Kasumi-1 (cell line): ENCODE measurements at places on chromosomes 7 and 10.

DNA sequence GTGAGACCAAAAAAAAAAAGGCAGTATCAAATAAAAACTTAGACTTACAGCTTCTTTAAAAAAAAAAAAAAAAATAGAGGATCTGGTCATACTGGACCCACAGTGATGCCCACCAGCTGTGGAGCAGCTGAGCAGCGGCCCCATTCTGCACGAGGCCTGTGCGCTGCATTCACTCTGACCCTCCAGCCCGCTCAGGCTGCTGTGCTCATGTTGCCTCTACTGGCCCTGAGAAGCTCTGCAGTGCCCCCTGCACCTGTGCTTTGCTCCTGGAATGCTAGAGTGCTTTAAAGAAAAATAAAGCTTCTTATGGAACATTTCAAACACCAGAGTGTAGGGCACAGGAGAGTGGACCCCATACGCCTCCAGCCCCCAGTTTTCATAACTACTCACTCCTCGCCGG is 33.2 kb downstream of the TMEM120A start:
- no peak for DNase-seq

DNA sequence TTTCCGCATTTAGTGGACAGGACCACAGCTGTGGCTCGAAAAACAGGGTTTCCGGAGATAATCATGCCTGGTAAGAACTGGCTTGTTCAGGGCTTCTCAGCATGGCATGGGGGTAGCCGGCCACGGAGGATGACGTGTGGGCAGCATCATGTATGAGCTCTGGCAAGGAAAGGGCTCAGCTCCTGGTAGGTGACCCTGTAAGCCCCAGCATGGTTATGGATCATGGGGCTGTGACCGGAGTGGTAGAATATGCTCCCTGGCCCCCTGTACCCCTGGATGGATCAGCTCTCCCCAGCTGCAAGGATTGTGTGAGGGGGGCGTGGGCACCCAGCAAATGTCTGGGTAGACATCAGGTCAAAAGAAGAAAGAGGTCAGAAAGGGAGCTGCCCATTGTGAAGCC is 113.5 kb downstream of the DOCK1 start:
- DNase-seq: no peak

DNA sequence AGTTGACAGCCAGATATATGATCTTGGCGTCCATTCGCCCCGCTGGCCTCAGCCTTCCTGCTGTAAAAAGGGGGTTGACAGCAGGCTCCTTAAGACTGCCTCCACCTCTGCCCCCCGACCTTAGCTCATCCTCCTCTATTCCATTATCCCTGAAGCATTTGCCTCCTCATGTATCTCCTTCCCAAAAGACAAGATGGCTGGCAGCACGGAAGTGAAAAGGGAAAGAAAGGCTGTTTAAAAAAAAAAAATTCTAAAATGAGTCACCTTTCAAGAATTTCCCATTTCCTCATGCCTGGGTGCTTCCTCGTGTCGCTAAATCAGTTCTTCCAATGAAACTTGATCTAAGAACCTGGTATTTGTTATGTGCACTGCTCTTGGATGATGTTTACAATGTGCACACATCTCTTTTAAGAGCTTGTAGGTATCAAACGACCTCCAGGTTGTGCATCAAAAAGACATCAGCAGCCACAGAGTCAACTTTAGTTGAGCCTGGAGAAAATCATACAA is 1.7 kb downstream of the SCRN1 start:
- DNase-seq: no peak

DNA sequence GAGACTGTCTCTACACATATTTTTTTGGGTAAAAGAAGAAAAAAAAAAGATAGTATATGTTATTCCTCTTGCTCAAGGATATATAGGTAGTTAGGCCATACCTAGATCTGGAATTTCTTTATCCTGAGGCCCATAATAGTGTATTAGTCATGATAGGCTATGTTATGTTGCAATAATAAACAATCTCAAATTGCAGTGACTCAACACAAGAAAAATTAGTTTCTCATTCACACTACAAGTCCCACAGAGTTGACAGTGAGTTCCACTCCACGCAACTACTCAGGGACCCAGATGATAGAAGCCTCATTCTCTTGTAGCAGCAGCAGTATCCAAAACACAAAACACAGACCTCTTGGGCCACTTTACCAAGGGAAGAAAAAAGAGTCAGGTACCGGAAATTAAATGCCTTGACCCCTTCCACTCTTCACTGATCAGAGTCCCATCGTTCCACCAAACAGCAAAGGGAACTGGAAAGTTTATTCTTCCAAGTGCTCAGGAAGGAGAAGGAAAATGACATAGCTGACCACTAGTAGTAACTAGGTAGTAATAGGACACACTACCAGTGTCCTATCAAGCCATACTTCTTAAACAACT is 7.4 kb upstream of the C10orf67 start:
- no peak for DNase-seq

GRCh38 chr10:110851020-110851612 is 20.6 kb upstream of the PDCD4 start:
- peak; percentile 84 for DNase-seq

DNA sequence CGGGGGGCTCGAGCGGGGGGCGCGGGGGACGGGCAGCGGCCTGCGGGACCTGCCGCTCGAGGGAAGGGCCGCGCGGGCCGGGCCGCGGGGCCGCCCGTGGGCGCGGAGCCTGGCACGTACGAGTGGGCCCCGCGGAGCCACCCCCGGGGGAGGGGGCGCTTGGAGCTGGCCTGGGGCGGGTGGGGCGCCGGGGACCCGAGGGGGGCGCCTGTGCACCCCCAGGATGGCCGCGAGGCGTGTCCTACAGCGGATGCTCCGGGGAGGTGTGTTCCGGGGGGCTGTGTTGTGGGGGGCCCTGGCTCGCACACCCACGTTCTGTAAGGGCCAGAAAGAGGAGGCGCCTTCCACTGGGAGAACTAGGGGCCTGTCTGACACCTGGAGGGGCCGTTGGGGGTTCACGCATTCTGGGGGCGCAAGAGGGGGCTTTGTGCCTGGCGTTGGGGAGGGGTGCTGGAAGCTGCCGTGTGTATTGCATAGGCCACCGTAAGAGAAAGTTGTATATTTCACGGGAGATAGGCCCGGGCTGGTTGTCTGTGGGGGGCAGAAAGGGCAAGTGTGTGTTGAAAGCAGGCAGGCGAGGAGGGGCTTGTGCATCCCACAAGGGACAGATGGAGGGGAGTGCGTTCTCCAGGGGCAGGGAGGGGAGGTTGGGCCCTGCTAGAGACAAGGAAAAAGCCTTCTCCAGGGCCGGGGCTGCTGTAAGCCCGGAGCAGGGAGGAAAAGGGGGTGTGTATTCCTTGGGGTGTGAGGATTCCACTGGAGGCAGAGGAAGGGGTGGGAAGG is 663 bp downstream of the VPS37D start:
- no peak for DNase-seq

DNA sequence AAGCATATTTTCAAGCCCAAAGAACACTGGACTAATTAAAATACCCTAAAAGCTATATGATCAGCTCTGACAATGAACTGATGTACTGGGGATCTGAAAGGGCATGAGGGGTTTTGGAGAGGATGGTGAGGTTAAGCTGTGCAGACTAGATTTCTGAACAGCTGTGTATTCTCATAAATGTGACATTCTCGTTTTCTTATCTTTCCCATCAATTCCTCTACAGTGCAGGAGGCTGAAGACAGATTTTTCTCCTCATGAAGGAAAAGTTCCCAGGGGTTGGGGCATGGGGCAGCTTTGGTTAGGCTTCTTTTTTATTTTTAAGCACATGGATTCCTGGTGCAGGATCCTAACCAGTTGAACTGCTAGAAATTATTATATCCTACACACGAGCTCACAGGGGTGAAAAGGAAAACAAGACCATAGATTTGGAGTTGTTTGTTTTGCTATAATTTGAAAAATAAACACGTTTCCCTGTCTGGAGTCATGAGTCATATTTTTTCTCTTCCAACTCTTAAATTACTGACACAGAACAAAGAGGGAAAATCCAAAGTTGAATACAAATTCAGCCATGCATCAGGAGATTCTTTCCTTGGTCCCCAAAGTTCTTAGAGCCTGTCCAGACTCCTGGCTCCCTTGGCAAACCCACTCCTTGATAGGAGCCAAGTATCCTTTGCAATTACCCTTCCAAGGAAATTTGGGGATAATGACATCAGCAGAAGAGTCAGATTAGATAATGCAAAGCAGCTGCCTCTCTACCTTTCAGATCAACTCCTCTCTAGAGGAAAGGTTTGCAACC is 147.7 kb upstream of the NPVF start:
- DNase-seq: no peak

GRCh38 chr7:47991741-47992311 is 12.4 kb upstream of the HUS1 start:
- peak; percentile 98 for DNase-seq

DNA sequence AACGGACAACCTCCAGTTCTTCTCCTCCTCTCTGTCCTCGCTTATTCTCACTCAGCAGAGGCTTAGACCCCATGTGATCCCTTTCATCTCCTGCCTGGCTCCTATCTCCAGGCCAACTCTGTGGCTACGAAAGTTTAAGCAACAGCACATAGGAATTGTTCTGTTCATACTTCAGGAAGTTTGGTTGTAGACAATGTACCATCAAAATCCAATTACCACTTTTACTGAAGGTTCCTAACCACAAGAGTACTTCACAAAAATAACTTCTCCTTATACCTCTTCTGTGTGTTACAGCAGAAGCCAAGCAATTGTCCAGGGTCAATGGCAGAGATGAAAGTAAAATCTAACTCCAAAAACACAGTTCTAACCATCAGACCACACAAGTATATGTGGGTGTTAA is 80.0 kb downstream of the SLC25A13 start:
- peak; percentile 69 for DNase-seq

GRCh38 chr10:79434821-79435251 is 10.6 kb downstream of the ZCCHC24 start:
- DNase-seq: no peak

DNA sequence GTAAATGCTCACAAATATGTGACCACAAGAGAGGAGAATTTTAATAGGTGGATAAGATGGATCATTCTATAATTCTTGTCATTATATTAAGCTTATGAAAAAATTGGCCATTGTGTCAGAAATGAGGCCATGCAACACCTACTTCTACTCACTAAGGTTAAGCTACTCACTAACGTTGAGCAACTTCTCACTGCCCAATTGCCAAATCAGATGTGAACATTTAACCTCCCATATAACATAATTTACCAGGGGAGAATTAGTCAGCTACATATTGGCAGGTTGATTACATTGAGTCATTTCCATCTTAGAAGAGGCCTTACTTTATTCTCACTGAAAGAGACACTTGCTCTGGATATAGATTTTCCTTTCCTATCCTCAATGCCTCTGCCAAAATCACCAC is 211.2 kb upstream of the DGKB start:
- DNase-seq: no peak

DNA sequence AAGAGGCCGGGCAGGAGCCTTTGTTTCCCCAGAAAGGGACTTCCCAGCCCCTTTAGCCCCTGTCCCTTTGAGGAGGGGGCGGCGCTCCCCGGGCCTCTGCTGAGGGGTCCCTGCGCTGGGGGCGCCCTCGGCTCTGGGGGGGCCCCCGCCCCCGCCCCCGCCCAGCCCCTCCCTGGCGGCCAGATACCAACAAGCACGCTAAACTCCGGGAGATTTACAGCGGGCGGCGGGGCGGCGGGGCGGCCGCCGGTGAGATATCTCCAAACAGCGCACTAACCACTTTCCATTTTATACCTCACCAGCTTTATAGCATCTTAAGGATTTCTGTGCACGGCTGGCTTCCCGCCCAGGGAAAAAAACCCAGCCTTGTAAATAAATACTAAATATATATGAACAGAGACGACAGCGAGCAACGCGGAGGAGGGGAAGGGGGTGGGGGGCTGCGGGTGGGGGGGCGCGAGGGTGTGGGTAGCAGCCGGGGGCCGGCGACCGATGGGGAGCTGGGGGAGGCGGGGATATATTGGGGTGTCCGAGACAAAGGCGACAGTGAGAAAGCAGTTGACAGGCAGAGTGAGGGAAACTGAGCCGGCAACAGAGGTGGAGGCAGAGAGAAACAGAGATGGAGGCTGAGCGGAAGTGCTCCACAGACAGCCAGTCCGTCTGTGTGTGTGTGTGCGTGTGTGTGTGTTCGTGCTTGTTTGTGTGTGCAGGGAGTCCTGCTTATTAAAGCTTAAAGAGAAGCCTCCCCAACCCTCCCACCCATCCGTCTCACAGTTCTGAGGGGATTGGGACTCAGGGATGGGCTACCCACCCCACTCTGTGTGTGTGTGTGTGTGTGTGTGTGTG is 85.8 kb downstream of the HIF1AN start:
- no peak for DNase-seq

GRCh38 chr7:107560898-107561516 is 2.7 kb downstream of the COG5 start:
- peak; percentile 24 for DNase-seq

DNA sequence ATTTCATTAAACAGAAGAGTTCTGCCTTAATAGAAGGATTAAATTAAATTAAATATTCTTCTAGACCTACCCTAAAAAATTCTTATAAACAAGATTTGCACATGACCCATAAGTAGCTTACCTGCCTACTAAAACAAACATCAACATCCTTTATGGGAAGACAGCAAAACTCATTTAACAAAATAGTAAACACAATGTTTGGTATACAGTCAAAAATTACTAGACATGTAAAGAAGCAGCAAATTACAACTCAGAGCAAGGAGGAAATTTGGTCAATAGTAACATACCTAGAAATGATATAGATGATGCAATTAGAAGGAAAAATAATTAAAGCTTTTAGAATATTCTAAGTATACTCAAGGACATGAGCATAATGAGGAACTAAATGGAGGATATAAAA is 27.9 kb downstream of the CCDC172 start:
- DNase-seq: no peak

- no peak for DNase-seq
Measured at GRCh38 chr10:78384049-78384431, 350.4 kb downstream of the RPS24 start.

GRCh38 chr7:23191022-23191421 is 9.2 kb downstream of the NUP42 start:
- no peak for DNase-seq

- DNase-seq: no peak
Measured at GRCh38 chr10:76491216-76491615, 1059.8 kb downstream of the LRMDA start.
